Heart right ventricle (tissue), 16 donors: ENCODE measurements at places on chromosomes 12 and 14. TPM values are rescaled to one million over a fixed set of nuclear protein-coding genes. Genes with fewer than 3 reads are reported as not detected.
A peak's percentile ranks its signal among the peaks of the same experiment; 100 is the strongest.

DNA sequence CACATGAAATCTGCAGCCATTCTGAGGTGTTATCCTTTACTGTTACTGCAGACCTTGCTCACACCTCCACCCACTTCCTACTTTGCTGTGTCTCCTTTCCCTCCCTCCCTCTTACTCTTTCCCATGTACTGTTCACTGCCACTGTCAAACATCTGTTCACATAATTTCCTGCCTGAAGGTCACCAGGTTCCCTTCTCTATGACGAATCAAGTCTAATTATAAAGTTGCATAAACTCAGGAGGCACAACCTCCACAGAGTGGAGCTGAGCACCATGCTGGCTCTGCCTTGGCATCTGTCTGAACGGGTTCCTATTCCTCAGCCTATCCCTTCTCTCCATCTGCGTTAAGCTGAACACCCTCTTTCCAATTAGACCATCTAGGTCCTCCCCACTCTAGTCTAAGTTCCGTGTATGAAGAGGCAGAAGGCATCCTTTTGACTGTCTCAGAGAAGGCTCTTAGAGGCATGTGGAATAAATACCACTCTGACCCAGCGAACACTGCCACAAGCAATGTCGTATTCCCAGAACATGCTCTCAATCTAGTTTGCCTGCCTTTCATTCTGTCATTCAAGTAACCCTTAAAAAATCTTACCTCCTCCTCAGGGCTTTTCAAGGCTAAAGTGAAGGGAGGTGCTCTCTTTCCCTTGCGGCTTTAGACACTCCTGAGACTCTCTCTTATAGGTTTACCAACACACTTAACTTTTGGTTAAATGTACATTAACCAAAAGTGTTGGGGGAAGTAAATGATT lies 48.7 kb downstream of the ACADS start:
- no peak for DNase-seq

The CIROP gene
- polyA plus RNA-seq = not detected

The SDSL gene
- 3.3 TPM for polyA plus RNA-seq

- no peak for DNase-seq
Measured at GRCh38 chr12:108886873-108887629, 7.2 kb downstream of the DAO start.

- DNase-seq = peak; percentile 6
Measured at GRCh38 chr12:81492131-81492720, 266.9 kb downstream of the PPFIA2 start.

GRCh38 chr14:68541178-68541896 lies 251.5 kb downstream of the ZFP36L1 start:
- DNase-seq = no peak

The FGD4 gene
- polyA plus RNA-seq = 7.7 TPM

- DNase-seq = no peak
Measured at GRCh38 chr12:130982565-130983225, 29.0 kb downstream of the ADGRD1 start.

- peak; percentile 69 for DNase-seq
Measured at GRCh38 chr14:94342334-94342934, 19.3 kb upstream of the SERPINA6 start.

DNA sequence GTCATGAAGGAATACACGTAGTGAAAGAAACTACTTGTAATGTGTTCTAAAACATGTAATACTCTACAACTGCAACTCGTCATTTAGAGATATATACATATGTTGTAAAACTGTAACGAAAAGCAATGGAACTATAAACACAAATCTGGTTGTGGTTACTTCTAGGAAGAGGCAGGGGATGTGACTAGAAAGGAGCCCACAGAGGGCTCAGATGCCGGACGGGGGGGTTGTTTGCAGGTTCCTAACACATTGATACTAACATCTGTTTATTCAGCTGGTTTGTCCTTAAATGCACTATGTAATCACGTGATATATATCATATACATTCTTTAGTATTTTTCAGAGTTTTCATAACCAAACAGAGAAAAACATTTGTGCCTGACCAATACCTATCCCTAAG lies 16.1 kb upstream of the ANHX start:
- no peak for DNase-seq

DNA sequence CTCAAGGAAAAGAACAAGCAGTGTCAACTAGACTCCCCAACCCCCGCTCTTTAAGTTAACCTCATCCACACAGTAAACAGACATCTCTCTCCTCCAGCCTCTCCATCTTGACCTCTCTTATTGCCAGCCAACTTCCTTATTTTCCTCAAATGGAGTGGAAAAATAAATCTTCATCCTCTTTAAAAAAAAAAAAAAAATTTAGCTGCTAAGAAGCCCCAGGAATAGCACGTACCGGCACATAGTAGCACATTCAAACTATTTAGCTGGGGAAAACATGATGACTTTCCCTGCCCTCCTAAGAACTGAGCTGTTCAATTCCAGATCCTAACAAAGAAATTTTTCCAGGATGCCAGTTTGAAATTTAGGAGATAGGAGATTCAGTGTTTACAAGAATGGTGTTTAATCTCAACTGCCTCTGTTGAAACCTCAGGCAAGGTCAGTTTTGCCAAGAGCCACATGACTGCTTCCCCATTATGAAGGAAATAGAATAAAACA lies 90.8 kb downstream of the EPS8 start:
- DNase-seq = no peak

DNA sequence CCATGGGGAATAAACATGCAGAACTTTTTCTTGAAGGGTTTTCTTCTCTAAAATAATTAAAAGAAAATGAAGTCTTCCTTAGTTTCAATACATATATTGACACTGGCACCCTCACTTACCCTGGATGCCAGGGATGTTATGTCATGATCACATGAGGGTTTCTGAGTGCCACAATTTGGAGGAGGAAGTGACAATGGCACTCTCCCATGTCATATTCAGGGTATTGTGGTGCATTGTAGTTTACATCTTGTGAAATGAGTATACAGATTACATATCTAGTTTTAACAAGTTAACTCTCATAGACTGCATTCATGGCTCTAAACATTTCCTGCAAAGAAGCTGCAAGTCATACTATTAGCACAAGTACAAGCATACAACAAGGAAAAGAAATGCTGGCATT lies 37.7 kb downstream of the CCDC177 start:
- no peak for DNase-seq

- no peak for DNase-seq
Measured at GRCh38 chr14:69506241-69506595, 21.7 kb downstream of the PLEKHD1 start.

DNA sequence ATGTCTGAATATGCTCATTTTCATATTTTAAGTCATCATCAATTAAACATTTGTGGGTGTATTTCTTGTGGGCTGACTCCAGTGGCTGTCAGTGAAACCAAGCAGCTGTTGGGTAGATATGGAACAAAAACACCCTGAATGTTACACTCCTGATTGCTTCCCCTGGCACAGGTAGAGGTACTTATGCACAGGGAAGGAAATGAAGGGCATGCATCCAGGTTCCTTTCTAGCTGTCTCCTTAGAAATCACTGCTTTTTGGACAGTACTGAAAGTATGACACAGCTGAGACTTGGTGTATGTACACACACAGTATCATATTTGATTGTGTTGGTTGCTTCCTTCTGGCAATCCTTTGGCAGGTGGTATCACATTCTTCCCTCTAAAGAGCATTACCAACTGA lies 1006.7 kb downstream of the DIO2 start:
- no peak for DNase-seq

The DNAH10 gene
- 0.07 TPM for polyA plus RNA-seq

The RPS6KA5 gene
- 0.84 TPM for polyA plus RNA-seq

GRCh38 chr12:119803381-119803791 lies 73.7 kb downstream of the CIT start:
- no peak for DNase-seq

GRCh38 chr12:128570191-128571065 lies 253.3 kb downstream of the SLC15A4 start:
- DNase-seq = no peak

DNA sequence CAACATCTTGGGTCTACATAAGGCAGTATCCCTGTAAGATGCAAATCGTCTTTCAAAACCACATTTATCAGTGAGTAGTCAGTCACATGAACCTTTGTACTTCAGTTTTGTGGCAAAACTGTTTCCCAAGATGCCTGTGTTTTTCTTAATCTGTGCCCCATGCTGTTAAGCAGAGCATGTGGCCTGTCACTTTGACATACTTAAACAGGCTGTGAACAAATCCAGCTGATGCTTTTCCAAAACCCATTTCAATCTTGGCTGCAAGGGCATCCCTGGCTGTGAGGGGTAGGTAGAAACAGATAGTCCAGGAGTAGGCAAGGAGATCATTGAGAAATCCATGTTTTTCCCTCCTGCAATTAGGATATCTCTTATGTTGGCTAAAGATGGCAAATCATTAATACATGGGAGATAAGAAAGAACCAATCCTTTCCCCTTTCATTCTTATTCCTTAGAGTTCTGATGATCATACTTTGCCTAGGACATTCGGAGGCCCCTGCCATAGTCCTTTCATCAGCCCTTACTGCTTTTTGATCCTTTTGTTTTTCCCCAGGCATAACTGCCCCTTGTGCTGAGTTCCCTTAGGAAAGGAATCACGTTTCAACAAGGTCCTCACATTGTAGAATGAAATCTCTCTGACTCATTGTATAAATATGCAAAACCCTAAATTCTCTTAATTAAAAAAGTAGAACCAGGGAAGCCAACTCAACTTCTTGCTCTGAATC lies 121.1 kb upstream of the EEA1 start:
- peak; percentile 23 for DNase-seq
